Gastrocnemius medialis (tissue), 4 donors: ENCODE measurements at places on chromosomes 1 and 21. TPM values are rescaled to one million over a fixed set of nuclear protein-coding genes. Genes with fewer than 3 reads are reported as not detected.

Gene TNFRSF25
- 1.6 TPM for total RNA-seq

Gene IVL
- not detected for total RNA-seq

Gene KCNK1
- total RNA-seq: 0.49 TPM

Gene TLCD4
- 10.3 TPM for total RNA-seq

Gene MUTYH
- total RNA-seq: 20.6 TPM

Gene RCC1
- total RNA-seq: 6.1 TPM

Gene ATP1A4
- total RNA-seq: 0.07 TPM

Gene AIRE
- not detected for total RNA-seq

Gene GPR157
- 14.7 TPM for total RNA-seq

Gene SAMSN1
- total RNA-seq: not detected

Gene PAPPA2
- total RNA-seq: not detected

Gene SLC26A9
- 0.23 TPM for total RNA-seq

Gene KIAA1614
- total RNA-seq: 0.51 TPM

Gene THEMIS2
- total RNA-seq: 7.7 TPM

DNA sequence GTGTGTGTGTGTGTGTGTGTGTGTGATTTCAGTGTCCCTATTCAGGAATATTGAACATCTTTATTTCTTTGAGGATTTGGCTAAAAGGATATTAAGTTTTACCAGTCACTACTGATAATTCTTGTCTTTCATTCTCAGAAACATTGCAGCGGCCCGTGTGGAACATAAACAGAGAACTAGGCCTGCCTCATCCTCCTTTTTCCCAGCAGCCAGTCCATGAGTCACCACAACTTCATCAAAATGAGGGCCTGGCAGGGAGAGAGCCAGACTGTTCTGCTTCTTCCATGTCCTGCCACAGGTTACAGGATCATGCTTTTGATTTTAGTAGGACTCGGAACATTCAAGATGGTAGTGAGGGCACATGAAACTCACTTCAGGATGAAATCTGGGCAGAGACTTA is 50.7 kb downstream of the LRIG2 start:
- DNase-seq: no peak

DNA sequence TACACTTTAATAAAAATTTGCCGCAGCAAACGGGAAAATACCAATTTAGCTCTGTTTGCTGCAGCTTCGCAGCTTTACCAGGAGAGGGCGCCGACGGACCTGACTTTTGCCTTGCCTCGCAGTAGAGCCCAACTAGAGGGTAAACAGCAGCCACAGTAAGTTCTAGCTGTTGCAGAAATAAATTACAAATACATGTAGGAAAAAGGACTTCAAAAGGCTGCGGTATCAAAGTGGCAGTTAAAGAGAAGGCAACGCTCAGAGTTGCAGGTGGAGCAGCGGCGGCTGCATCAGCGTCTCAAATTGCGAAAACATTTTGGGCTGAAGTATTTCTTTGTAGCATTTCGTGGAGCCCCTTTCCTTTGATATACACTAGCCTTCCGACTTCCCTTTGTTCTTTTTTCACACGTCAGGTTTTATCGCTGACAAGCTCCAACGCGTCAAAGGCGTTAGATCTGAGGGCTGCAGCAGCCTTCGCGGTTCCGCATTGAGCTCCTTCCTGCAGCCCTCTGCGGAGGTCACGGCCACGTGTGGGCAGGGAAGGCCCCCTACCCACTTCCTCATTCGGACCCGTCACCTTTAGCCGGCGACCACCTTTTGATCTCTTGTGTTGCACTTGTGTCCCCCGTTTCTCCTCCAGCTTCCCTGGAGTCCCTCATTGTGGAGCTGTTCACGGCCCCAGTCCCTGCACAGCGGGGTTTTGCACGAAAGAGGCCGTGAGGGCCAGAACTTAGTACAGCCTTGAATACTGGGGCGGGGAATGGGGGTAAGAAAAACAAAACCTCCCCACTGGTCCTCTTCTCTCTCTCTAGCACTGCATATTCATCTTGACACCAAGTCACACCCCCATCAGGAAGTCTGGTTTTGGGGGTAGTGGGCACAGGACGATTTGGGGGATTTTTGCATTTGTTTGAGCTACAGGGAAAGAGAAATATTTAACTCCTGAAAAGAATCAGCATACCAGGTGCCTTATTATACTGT is 72.8 kb downstream of the S1PR1 start:
- peak; percentile 18 for DNase-seq

GRCh38 chr1:42841010-42841409 is 5.4 kb upstream of the ZNF691 start:
- no peak for DNase-seq

DNA sequence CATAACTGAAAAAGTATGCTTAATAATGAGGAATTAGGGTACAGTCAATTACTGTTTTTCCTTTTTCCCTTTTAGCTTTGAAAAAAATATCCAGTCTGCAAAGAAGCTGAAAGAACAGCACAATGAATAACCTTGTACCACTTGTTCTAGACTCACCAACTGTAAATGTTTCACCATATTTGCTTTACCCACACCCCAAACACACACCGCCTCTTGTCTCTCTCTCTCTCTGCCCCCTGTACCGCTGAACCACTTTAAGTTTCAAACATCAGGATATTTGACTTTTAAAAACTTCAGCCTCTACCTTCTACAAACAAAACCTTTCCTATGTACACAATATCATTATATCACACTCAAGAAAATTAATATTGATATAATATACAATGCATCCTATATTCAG is 197.1 kb downstream of the COP1 start:
- DNase-seq: no peak

GRCh38 chr1:17668624-17669175 is 86.4 kb upstream of the ACTL8 start:
- no peak for DNase-seq

GRCh38 chr1:203354246-203354645 is 3.3 kb upstream of the FMOD start:
- no peak for DNase-seq

DNA sequence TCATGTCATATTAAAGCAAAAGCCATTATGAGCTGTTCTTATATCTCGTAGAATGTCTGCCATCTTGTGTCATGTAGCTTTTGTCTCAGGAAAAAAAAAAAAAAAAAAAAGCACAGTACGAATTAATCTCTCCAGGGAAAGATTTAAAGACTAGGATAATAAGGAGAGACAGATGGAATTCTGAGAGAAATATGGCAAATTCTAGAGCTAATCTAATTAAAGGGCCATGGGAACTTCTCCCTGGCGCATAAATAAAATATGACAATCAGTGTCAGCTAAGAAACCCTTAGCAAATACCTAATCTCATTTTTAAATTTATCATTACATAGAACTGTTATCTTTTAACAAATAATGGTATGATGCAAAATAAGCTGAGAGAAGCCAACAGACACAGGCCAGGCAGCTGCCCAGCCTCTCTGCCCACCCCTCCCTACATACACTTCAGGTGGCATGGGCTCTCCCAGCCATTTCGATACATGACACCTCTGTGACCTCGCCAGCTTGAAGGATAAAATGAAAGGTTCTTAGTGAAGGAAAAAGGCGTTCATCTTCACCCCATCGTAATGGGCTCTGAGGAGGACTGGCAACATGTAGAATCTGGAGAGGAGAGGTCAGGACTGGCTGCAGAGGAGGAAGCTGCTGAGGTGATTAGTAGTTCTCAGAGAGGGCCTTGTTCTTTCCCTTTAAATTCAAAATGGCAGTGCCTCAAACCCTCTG is 39.8 kb downstream of the DISC1 start:
- DNase-seq: no peak

GRCh38 chr1:226428348-226428747 is 20.5 kb upstream of the PARP1 start:
- DNase-seq: no peak

DNA sequence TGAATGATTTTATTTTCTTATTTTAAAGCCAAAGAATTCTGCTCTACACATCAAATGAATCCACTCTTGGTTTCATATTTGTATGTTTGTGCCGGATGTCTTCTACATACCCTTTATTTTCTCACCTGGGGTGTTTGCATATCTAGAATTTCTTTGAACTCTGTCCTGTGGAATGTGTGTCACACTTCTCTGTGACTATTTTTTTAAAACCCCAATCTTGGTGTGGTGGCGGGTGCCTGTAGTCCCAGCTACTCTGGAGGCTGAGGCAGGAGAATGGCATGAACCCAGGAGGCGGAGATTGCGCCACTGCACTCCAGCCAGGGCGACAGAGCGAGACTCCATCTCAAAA is 35.4 kb downstream of the CENPF start:
- DNase-seq: no peak

GRCh38 chr1:6417961-6418667 is 1.6 kb downstream of the HES2 start:
- no peak for DNase-seq

DNA sequence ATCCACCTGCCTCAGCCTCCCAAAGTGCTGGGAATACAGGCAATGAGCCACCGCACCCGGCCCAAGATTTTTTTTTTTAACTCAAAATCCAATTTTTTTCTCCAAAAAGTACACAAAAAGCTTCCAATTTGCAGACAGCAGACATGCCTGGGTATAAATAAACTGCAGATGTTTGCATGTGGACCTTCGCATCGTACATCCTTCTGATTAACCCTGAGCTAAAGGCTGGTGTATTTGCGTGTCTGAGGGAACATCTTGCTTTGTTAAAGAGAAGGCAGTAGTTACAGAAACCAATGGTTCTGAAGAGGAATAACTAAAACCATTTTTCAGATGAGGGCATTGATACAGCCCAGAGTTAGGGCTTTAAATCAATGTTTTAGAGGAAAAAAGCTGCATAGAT is 12.7 kb downstream of the BCAR3 start:
- DNase-seq: no peak

GRCh38 chr1:229226796-229227195 is 44.1 kb upstream of the RAB4A start:
- no peak for DNase-seq
